Stimulated activated CD4-positive, alpha-beta T cell treated with anti-CD3 and anti-CD28 coated beads, Interleukin-2, amount 100 ng/mL, for 48 hours (primary cell): ENCODE measurements at places on chromosomes 2 and 18.

GRCh38 chr2:200172944-200173581 lies 133.4 kb upstream of the SPATS2L start:
- no peak for DNase-seq

DNA sequence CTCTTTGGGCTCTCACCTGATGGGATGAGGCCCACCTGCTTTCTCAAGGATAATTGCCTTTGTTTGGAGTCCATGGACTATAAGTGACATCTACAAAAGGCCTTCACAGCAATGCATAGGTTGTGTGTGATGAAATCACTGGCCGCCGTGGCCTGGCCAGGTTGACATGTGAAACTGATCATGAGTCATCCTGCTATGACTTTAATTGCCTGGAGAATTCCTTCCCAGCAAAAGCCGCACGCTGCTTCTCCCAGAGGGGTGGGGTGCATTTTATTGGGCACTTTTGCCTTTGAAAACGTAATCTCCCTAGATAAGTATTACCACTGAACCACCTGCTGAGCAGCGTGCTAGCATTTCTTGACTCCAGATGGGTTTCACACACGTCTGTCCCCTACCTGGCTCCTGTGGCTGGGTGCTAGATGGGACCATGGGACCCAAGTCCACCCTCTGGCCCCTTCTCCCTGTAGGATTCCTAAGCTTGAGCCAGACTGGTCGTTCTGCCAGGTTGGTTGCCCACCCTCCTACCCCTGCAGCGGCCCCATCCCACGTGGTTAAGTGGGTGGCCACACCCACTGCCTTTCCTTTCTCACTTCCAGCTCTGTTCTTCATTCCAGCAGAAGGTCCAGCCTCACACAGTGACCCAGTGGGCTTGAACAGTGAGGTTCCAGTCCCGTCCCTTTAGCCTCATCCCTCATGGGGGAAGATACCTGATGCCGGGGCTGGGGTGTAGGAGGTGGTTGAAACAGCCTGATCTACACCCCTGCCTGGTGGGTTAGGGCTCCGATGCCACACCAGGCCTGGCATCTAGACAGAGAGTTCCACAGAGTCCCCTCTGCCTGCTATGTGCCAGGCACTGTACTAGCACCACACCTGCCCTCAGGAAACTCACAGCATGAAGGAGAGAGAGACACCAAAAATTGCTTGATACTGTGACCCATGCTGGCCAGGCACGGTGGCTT lies 89.6 kb downstream of the GBX2 start:
- DNase-seq = no peak

GRCh38 chr2:208101716-208102631 lies 22.4 kb downstream of the CRYGD start:
- no peak for DNase-seq

GRCh38 chr18:68727506-68727905 lies 12.6 kb upstream of the TMX3 start:
- no peak for DNase-seq

DNA sequence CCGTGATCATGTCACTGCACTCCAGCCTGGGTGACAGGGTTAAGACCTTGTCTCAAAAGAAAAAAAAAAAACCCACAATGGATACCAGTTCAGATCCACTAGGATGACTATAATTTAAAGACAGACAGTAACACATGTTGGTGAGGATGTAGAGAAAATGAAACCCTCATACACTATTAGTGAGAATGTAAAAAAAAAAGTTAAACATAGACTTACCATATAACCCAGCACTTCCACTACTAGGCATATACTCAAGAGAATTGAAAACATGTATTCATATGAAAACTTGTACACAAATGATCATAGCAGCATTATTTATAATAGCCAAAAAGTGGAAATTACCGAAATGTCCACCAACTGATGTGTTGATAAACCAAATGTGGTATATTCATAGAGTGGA lies 48.7 kb downstream of the KIF3C start:
- DNase-seq = no peak

DNA sequence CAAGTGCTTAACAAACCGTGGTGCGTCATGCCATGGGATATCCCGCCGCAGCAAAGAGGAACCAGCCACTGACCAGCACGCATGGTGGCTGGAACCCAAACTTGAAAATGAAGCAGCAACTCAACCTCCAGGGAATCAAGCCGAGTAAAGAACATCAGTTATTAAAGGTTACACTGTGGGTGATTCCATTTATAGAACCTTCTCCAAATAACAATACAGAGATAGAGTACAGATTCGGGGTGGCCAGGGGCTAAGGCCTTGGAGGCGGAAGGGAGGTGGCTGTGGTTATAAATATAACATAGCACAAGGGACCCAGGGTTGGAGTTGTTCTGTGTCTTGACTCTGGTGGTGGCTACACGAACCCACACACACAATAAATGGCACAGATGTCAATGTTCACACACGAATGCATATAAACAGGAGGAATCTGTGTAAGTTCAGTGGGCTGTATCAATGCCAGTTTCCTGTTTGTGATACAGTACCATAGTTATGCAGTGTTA lies 123.1 kb downstream of the EIPR1 start:
- no peak for DNase-seq

DNA sequence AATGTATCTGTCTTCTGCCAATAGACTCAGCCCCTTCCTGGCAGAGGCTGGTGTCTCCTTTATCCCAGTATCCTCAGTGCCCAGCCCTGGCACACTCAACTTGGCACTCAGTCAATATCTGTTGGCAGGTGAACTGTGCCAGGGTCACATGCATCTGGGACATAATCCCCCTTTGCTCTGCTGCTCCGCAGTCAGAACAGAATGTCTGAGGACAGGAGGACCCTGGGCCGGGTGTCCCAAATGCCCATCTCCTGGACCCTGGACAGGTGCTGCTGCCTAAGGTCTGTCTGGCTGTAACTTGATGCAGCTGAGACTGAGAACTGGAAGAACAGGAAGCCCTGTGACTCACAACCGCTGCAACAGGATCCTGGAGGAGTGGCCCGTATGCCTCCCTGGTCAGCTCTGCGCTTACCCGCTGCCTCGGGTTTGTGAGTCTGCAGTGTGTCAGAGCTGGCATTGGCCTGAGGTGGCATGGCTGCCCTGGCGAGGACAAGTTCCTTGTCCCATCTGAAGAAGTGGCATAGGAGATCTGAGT lies 11.4 kb downstream of the HK2 start:
- DNase-seq = no peak

DNA sequence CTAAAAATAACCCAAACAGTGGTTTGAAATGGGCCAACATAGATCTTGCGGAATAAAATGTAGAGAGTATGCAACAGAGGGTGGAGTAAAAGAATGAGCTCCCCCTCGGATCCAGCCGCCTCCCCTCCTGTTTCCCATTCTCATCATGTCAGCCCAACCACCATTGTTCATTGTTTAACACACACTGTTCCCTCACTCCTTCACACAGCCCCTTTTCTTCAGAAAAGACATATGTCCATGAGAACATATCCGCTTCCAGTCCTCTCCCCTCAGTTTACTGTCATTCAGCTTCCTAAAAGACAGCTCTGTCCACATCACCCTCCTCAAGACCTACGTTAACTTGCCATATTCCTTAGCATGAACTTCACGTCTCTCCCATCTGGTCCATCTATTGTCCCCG lies 62.9 kb upstream of the SERTAD2 start:
- no peak for DNase-seq

GRCh38 chr2:127004893-127005600 lies 101.9 kb downstream of the BIN1 start:
- no peak for DNase-seq

GRCh38 chr2:223801736-223802135 lies 35.6 kb downstream of the AP1S3 start:
- no peak for DNase-seq

GRCh38 chr2:185456517-185456916 lies 282.1 kb upstream of the FSIP2 start:
- no peak for DNase-seq

DNA sequence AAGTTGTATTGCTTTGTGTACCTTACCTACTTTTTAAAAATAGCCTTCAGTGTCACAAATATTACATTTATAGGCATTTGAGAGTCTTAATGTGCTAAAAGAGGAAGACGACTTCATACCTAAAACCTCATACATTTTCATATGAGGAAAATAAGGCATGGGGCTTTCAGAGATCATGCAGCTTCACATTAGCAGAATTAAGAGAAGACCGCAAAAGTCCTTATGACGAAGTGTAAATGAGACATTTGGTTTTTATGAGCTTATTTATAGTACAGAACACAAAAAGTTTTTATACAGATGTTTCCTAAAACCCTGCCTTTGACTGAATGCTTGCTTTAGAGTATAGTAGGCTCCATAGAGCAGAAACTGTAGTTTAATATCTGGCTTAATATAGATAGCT lies 10.1 kb upstream of the CCDC138 start:
- DNase-seq = no peak

DNA sequence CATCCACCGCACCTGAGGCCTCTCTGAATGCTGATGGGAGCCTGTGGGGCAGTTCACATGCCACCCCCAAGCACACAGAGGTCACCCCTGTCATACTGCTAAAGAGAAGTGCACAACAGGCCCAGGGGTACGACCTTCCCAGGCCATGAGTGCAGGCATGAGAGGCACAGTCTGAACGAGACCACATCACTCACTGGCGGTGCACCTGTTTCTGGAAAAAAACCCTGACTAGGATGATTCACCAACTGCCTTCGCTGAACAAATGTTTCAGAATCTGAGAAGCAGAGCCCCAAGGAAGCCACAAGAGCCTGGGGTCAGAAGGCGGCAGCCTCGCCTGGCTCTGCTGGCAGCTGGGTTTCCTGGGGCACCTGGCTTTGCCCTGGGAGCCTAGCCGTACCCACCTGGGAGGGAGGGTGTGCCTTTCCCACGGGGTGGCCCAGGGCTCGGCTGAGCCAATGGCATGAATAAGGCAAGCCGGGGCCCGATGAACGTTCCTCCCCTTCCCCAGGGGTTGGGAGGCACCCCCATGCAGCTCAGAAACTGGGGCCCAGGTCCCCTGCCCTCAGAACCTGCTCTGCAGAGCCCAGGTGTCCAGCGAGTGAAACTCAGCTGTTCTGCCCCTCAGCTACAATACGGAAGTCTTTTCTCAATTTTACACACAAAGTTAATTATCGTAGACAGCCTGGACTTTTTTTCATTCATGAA lies 73.8 kb downstream of the HDAC4 start:
- peak; percentile 61 for DNase-seq

- no peak for DNase-seq
Measured at GRCh38 chr2:29044459-29044858, 29.9 kb downstream of the PCARE start.
